ENCODE measurements at places on chromosomes 7 and 10. TPM values are rescaled to one million over a fixed set of nuclear protein-coding genes. Genes with fewer than 3 reads are reported as not detected.

GRCh38 chr7:134317434-134317833, 704 bp upstream of the SLC35B4 start:
- DNase-seq, result no peak

DNA sequence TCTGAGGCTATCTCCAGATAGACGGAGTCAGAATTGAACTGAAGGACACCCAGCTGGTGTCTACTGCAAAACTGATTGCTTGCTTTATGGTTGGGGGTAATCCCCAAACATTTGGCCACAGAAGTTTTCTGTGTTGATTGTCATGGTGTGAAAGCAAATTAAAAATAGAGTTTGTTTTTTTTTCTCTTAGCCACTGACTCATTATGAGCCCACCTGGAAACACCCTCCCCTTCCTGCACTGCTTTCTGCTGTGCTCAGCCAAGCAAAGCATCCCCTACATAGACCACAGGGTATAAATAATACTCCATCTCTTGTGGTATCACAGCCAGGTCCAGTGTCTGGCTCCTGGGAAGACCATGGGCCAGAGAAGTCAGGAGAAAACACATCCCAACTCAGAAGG, 6.5 kb upstream of the VWC2 start:
- no peak for DNase-seq

DNA sequence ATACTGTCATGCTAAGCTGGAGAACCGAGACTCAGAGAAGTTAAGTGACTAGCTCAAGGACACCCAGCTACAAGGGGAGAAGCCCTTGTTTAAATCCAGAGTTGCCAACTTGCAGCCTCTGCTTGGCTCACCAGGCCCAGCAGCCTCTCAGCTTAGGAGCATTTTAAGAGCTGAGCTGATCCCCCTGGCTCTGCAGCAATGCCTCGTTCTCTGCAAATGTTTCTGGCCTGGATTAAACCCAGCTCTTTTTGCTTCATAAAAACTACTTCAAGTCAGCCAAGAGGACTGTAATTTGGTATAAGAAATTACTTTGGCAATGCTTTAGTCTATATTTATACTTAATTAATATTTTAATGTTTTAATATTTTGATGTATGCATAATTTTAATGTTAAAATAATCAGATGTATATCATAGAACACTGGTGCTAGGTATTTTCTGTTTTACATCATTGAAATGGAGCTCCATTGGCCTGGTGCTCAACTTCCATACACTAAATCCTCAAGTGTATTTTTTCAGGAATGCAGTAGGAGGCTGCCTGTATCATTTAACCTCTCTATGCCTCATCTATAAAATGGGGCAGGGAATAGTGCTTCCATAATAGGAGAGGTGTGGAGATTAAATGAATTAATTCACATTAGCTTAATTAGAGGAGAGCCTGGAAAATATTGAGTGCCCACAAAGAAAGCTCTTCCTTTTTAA, 184.2 kb downstream of the EMX2 start:
- no peak for DNase-seq

DNA sequence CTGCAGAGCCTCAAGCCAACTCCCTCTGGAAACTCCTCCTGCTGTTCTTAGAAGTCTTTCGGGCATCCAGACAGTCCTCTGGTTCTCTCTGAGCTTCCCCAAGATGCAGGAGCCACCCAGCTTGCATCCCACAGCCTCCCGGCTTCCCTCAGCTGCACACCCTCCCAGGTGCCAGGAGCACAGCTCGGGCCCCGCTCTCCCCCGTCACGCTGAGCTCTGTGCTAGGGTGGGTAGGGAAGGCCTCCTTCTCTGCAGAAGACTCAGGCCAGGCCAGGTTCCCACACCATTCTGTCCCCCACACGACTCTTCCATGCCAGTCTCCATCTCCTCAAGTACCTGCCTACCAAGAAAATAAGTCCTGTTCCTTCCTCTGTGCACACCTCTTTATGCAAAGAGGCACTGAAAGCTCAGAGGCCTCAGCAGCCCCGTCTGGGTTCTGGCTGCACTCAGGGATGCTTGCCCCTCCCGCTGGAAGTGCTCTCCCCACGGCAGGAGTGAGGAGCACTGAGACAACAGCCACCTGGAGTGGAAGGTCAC, 537.1 kb downstream of the PTPRN2 start:
- DNase-seq, result no peak

DNA sequence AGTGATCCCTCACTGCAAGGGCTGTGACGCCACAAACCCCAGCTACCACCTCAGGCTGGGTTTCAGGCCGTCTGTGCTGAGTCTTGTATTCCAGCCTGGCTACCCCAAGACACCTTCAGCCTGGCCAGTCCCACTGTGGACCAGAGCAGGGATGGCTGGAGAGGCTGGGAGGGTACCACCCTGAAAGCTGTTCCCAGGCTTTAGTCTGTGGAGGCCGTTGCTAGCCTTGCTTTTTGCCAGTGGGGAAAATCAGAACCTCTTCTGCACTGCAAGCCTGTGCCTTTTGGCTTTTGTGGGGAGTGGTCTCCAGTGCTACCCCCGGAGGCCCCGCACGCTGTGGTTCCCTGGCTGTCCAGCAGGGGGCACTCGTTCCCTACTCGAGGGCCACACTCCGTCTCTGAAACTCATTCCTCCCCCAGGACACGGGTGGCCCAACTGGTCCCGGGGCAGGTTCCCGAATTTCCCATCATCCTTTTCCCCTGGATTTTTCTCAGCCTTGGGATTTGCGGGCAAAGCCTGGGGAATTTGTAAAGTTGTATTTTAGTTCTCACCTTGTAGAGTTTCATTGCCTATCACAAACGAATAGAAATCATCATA, 128.4 kb upstream of the BTBD16 start:
- peak; percentile 73 for DNase-seq

DNA sequence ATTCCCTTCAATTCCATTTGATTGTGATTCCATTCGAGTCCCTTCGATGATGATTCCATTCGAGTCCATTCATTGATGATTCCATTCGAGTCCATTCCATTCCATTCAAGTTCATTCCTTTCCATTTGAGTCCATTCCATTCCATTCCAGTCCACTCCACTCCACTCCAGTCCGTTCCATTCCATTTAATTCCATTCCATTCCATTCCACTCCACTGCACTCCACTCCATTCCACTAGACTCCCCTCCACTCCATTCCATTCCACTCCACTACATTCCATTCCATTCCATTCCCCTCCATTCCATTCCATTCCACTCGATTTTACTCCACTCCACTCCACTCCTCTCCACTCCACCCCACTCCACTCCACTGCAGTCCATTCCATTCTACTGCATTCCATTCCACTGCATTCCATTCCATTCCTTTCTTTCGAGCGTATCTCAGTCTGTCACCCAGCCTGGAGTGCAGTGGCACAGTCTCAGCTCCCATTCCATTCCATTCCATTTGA, 115.7 kb downstream of the ZNF92 start:
- DNase-seq, result no peak

DNA sequence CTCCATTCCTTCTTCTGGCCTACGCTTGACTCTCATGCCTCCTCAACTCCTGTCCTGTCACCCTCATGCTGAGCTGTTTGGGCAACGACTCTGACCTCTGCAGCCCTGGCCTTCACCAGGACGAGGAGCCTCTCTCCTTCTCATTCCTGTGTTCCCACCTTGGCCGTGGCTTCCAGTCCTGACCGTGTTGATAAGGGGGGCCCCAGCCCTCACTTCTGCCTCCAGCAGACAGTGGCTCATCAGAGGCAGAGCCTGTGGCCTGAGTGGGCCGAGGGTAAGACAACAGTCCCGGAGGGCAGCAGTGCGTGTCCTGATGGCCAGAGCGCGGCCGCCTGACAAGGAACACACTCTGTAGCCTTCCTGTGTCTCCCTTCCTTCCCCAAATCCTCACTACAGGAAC, 61.7 kb upstream of the UBE3C start:
- no peak for DNase-seq

- no peak for DNase-seq
Observed at GRCh38 chr10:32263300-32263699, 83.7 kb downstream of the EPC1 start.

- no peak for DNase-seq
Observed at GRCh38 chr7:131505636-131506557, 50.5 kb downstream of the PODXL start.

DNA sequence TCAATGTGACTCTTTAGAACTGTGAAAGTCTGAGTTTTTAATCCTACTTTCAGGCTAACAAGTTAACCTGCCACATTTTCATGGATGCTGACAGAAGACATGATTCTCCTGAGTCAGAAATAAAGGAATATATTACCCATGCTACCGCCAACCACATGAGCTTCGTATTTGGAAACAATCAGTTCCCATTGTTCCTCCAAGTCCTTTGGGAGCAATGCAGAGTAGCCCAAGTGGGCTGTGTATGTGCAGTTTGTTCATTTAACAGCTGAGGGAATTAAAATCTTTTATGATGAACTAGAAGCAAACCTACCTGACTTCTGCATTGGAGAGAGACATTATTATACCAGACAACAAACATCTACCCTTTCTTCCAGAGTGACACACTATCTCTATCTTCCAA, 169.3 kb upstream of the BET1 start:
- no peak for DNase-seq

DNA sequence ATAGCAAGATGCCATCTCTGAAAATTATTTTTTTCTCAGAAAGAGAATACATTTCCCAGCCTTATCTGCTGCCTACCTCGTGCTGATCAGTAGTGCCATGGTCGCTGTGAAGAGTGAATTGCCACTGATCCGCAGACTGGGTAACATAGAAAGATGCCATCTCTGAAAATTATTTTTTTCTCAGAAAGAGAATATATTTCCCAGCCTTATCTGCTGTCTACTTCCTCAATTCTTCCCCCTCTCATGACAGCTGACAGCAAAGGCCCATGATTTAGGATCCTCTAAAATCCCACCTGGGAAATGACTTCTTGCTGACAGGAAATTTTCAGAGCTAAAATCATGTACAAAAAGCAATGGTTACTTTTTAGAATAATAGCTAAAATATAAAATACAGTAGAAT, 92.5 kb upstream of the AHR start:
- no peak for DNase-seq

- no peak for DNase-seq
Observed at GRCh38 chr7:17412883-17413282, 114.4 kb downstream of the AHR start.

DNA sequence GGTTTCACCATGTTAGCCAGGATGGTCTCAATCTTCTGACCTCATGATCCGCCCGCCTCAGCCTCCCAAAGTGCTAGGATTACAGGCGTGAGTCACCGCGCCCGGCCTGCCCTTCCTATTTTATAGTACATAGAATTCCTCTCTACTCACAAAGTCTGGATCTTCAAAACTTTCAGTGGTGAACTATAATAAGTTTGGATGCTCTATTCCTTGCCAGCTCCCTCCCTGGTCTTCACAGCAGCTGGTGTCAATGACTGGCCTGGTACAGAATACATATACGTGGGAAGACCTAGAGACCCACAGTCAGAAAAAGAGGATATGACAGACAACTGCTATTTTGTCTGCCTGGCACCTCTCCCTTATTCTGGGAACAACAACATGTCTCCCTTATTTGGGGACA, 40.8 kb downstream of the ARHGAP12 start:
- DNase-seq, result no peak

GRCh38 chr7:47119261-47119865, 462.5 kb downstream of the TNS3 start:
- no peak for DNase-seq

GRCh38 chr7:11988186-11988585, 156.2 kb upstream of the THSD7A start:
- no peak for DNase-seq

GRCh38 chr10:17671307-17671706, 27.4 kb downstream of the STAM start:
- DNase-seq, result no peak

DNA sequence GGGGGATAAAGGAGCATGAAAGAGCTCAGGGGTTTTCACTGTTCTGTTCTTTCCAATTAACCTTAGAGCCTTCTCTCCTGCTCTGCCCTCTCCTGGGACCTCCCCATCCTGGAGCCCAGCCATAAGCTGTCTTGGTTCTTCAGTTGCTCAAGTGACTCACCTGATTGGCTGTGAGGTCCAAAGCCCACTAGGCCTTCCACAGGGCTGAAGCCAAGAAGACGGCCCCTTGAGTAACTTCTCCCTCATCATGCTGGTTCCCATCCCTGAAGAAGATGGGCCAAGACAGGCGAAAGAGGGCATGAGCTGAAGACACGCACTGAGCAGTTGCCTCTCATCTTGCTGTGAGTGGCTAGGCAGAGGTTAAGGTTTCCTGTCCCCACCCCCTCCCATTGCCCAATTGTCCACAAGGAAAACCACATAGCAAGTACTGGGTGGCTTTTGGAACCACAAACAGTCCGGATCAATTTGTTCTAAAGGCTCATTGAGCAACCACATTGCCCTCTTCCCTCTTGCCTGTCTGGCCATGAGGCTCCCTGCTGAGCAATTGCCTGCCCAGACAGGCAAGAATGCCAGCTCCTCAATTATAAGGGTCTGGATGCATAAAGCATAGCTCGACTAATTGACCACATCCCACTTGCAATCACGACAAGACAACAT, 43.9 kb upstream of the GPAM start:
- no peak for DNase-seq

GRCh38 chr7:141374425-141374824, 176.8 kb upstream of the AGK start:
- no peak for DNase-seq

GRCh38 chr10:5976512-5977470, 552 bp downstream of the IL15RA start:
- DNase-seq, result peak; percentile 64

- DNase-seq, result no peak
Observed at GRCh38 chr7:45033261-45033930, 33.4 kb downstream of the CCM2 start.

GRCh38 chr10:49275896-49276295, 23.1 kb upstream of the C10orf71 start:
- no peak for DNase-seq

- DNase-seq, result no peak
Observed at GRCh38 chr7:141500608-141501007, 50.6 kb upstream of the AGK start.

- DNase-seq, result peak; percentile 42
Observed at GRCh38 chr10:123007558-123008354, 839 bp downstream of the IKZF5 start.

DNA sequence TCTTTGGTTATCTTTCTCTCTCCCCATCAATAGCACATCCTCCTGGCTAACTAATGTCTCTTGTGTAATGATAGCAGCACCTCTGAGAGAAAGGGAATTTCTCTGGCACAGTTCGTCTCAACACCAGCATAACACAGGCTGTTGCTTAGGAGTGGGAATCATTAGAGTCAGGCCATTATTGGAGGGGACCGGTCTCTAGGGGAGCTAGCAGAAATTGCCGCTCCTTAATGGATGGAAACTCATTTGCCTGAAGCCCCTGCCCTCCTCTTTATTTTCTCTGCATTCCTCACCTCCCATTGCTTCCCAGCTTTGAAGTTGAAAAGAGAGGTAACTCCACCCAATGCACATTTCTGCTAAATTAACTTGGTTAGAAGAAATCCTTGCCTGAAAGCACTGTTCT, 11.9 kb downstream of the LRRC4 start:
- DNase-seq, result no peak

GRCh38 chr7:123208793-123209192, 9.0 kb upstream of the SLC13A1 start:
- DNase-seq, result no peak

- DNase-seq, result no peak
Observed at GRCh38 chr10:45378914-45379726, 5.1 kb downstream of the ALOX5 start.

GRCh38 chr10:121668314-121669027, 70.2 kb upstream of the FGFR2 start:
- no peak for DNase-seq

Gene C10orf53
- total RNA-seq, result not detected

Gene HOXA6
- total RNA-seq, result not detected

Gene CAV2
- total RNA-seq, result 36.4 TPM

Gene HOXA10
- not detected for total RNA-seq

Gene UTF1
- 0.16 TPM for total RNA-seq

Gene NOLC1
- 153 TPM for total RNA-seq

Gene CCL24
- total RNA-seq, result 0.45 TPM

Gene COBL
- 0.11 TPM for total RNA-seq

Gene FGF8
- total RNA-seq, result 0.29 TPM

All from K562 (cell line).